DND-41 (cell line): ENCODE measurements at places on chromosomes 3 and 15.

DNA sequence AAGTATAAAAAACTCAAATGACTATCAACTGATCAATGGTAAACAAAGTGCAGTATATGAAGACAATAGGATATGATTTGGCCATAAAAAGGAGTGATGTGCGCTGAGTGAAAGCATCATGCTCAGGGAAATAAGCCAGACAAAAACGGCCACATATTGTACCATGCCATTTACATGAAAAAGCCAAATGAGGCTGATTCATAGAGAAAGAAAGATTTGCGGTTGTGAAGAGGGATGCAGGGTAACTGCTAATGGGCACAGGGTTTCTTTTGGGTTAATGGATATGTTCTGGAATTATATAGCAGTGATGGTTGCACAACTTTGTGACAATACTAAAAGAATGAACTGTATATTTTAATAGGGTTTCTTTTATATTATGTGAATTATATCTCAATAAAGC is 877.2 kb upstream of the CFAP20DC start:
- DNase-seq: no peak

DNA sequence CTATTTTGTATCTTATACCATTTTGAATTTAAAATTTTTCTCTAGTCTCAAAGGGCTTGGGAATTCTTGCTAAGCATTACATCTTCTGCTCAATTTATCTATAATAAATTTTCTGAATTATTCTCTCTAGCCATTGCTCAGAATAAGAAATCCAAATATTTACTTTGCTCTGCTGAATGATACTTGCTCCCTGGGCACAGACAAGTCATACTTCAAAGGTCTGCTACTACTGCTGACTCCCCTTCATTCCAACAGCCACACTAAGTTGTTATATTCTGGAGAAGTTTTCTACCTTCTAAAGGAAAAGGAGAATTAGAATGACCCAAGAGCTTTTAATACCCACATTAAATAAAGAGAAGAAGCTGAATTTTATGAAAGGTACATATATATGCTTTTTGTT is 460.3 kb upstream of the ZNF717 start:
- no peak for DNase-seq

DNA sequence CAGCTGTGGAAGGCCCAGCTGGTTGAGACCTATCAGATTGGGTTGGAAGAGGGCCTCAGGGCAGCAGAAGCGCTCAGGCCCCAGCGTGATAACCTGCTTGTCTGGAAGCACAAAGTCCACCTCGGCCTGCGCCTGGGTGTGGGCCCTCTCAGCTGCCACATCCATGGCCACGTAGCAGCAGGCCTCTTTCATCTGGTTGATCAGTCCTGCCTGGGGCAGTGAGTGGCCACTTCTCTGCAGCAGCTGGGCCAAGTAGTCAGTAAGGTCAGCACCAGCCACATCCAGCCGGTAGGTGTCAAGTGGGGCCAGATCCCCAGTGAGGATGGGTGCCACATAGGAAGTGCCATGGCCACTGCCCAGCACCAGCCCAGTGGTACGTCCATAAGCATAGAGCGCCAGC is 3.9 kb upstream of the CAMKV start:
- DNase-seq: no peak

GRCh38 chr15:101206176-101206591 is 45.7 kb downstream of the CHSY1 start:
- peak; percentile 48 for DNase-seq

- no peak for DNase-seq
Measured at GRCh38 chr3:140384876-140385275, 293.0 kb upstream of the TRIM42 start.

- no peak for DNase-seq
Measured at GRCh38 chr3:159982442-159982974, 6.1 kb upstream of the IL12A start.

DNA sequence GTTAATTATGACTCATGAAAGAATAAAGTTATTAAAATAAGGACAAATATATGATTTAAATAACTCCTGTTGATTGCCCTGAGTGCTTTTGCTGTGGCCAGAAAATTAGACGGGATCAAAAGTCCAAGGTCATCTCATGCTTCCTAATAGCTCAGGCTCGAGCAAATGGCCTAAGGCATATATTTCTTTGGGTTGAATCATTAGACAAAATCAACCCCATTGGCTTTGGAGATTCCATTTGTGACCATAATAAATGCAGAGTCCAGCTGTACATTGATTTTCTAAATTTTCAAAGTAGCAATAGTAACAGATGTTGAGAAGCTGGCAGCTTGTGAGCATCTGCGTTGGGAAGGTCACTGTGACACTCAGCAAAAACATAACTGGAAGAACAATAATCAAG is 464.5 kb upstream of the TGFBR2 start:
- no peak for DNase-seq

GRCh38 chr3:122681284-122681973 is 790 bp downstream of the PARP14 start:
- peak; percentile 19 for DNase-seq

DNA sequence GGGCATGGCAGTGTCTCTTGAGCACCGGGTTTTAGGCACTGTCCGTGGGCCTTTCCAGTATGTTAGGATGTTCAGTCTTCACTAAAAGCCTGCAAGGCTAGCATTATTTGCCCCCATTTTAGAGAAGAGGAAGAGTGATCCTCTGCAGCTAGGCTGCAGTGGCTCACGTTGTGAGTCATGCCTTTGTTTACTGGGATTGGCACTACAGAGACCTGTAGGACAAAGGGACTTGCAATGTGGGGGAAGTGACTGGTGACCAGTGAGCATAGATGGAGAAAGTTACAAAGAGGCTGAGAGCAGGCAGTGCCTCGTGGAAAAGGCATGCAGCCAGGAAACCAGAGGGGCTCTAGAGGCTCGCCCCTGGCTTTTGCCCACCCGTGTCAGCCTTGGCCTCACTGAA is 26.8 kb upstream of the CPNE9 start:
- DNase-seq: no peak

DNA sequence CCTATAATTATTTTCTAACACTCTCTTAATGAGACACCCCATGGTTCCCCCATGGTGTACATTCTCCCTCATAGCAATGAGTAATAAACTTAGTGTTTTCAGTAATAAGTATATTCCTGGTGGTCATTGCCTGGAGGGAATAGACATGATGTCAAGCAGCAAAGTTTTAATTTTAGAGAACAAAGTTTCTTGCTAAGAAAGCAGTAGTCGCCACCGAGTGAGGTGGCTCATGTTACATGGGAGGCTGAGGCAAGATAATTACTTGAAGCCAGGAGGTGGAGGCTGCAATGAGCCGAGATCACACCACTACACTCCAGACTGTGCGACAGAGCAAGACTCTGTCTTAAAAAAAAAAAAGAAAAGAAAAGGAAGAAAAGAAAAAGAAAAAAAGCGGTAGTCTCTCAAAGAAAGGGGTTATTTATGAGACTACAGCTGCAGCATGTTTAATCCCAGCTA is 2.4 kb upstream of the ELP6 start:
- DNase-seq: no peak

- no peak for DNase-seq
Measured at GRCh38 chr3:13106308-13107001, 33.2 kb upstream of the IQSEC1 start.

DNA sequence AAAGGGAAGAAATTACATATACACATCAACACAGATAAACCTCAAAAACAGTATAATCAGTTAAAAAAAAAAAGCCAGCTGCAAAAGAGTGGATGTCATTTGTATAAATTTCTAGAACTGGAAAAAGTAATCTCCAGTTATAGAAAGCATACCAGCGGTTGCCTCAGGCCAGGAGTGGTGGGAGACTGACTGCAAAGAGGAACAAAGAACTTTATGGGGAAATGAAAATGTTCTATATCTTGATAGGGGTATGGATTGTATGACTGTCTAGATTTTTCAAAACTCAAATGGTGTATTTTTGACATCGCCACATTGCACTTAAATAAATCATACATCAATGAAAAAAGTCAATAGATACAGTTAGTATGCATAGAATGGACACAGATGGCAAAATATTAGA is 241.6 kb downstream of the SCAPER start:
- DNase-seq: no peak

- no peak for DNase-seq
Measured at GRCh38 chr15:101026656-101027272, 107.6 kb downstream of the LRRK1 start.

DNA sequence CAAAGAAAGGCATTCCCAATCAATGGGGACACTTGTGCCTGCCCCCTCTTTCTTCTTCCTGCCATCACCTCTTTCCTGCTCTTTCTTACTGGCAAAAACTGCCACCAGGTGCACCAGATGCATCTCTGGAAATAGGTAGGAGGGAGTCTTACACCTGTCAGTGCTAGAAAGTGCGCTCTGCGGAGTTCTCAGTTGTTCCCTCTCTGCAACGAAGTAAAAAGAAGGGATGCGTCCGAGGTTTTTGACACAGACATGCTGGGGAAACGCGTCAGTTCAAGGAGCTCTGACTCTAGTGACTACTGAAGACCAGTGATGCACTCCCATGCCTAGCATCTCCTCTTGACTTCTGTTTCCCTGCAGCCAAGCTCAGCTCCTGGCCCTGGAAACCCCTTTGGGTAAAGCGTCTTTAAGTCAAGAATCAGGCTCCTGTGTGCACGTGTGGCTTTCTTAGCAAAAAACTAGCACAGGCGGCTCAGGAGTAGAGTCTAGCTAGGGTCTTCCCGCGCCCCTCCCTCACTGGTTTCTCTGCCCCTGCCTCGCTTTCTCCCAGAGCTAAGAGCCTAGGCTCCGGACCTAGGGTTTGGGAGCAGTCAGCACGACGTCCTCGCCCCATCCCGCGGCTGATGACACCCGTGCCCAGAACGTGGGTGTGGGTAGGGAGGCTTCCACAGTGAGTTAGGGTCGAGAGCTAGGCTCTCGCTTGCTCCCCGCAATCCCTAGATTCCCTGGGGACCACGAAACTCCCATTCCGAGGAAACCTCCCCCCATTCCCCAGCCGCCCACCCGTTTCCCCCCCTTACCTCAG is 564 bp upstream of the GRM7 start:
- no peak for DNase-seq

DNA sequence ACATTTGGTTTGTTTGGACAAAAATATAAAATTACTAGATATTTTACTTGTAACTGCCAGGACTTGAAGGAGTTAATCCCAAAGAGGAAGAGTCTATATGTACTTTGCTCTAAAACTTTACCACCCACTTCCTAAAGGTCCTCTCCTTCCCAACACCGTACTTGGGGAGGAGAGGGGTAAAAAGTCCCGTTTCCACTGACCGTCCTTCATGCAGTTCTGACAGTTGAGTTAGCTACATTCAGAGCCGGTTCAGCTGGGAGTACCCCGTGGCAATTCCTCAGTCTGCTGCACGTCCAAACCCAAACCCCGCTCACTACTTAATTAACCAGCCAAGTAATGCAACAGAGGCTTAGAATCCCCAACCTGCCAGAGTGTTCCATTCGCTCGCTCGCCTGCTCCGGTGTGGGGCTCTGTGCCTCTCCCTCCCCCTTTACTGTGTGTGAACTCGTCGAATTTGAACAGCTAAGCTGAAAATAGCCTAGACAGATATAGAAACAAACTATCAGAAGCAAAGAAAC is 519.7 kb downstream of the FOXP1 start:
- DNase-seq: peak; percentile 41

GRCh38 chr3:23402728-23403492 is 199.8 kb downstream of the UBE2E2 start:
- peak; percentile 56 for DNase-seq

DNA sequence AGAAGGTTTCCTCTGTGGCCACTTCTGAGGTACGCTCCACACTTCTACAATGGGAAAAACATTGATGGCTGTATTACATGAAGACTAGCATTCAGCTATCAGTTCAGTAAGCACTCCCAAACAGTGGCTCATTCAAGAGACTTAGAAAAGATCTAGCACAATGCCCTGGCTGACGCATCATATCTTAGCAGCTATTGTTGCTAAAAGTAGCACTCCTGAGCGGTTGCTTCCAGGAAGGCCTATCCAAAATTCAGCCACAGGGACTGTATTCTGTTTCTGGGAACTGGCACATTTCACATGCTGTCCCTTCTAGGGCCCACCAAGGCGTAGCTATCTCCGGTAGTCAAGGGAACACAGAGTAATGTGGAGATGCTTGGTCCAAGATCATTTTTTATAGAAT is 21.2 kb upstream of the SPRED1 start:
- no peak for DNase-seq

- no peak for DNase-seq
Measured at GRCh38 chr3:178320456-178321351, 215.5 kb upstream of the KCNMB2 start.

GRCh38 chr3:126870608-126871210 is 112.2 kb upstream of the PLXNA1 start:
- no peak for DNase-seq

DNA sequence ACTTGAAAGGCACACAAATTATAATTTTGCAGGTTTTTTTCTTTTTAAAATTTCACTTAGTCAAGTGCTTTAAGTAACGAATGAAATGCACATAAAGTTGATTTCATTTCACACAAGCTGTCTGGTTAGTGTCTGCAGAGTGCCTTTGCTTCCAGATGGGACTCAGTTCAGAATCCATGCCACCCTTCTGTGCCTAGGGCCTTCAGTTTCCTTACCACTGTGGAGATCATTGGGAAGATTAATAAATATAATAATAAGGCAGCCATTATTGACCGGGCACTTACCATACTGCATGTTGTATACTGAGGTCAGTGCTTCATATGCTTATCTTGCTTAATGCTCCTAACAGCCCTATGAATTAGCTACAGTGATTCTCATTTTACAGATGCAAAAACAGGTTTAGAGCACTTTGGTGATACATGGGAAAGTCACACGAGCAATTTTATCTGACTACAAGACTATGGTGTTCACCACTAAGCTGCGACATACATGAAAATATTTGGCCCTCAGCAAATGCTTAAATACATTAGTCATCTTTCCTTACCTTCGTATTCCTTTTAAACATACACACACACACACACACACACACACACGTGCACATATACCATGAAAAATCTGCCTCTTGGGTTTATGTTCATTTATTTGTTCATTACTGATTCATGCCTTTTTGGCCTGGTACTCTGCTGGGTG is 3.1 kb downstream of the NMNAT3 start:
- DNase-seq: no peak

GRCh38 chr3:98897701-98898100 is 3.8 kb downstream of the DCBLD2 start:
- DNase-seq: no peak

- DNase-seq: no peak
Measured at GRCh38 chr3:178673529-178673928, 137.3 kb downstream of the KCNMB2 start.
